Stimulated activated CD4-positive, alpha-beta T cell treated with anti-CD3 and anti-CD28 coated beads, Interleukin-4, amount 100 ng/mL, for 4 hours (primary cell): ENCODE measurements at places on chromosomes 2 and 18.

GRCh38 chr2:96427917-96428316 is 77.2 kb downstream of the NEURL3 start:
- DNase-seq: no peak

DNA sequence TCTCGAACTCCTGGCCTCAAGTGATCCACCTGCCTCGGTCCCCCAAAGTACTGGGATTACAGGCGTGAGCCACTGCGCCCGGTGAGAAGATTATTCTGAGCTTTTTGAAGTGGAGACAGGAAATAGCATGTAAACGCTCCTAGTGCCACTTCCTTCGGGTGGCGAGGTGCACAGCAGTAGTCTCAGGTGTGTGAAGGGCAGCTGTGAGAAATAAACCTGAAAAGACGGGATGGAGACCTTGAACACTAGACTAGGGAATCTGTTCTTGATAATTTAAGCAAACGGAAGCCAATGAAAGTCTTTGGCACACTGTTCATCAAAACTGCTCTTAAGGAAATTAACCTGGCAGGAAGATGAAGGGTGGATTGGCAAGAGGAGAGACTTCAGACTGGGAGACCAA is 439 bp upstream of the PLEKHH2 start:
- peak; percentile 5 for DNase-seq

DNA sequence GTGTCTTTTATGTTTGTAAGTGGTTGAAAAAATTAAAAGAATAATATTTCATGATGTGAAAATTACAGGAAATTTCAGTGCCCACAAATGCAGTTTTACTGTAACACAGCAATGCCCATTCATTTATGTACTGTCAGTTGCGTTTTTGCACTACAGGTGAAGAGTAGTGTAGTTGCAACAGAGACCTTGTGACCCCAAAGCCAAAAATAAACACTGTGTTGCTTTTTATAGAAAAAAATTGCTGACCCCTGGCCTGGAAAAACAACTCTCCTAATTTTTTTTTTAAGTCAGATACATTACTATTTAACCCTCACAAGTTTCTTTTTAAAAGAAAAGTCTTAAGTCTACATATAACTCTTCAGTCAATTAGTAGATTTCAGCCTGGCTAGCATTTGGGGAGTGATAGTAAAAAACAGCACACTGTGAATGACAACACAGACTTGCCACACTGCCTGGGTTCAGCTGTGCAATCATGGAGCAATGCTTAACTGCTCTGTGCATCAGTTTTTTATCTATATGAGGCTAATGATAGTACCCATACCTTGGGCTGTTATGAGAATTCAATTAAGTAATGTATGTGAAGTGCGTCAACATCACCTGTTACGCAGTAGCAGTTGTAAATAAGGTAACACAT is 8.1 kb downstream of the KLHL14 start:
- DNase-seq: no peak

GRCh38 chr2:18299423-18300212 is 260.8 kb downstream of the RDH14 start:
- no peak for DNase-seq

DNA sequence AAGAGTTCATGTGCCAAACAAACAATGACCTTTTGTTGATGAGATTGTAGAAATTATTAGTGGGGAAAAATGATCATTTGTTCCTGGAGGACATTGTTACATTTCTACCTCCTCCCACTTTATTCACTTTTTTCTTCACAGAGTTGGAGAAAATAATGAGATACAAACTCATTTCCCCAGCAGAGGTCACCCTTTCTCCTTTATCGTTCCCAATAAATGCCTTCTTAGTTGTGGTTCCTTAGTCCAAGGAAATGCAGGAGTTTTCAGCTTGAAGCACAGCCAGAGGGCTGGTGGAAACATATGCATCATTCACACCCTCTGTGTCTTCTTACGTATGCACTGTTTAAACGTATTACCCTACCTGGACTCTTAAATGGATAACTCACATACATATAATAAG is 108.8 kb downstream of the SLC4A3 start:
- DNase-seq: no peak

- no peak for DNase-seq
Measured at GRCh38 chr2:209368406-209368805, 55.4 kb upstream of the MAP2 start.

GRCh38 chr2:64134813-64135212 is 9.4 kb downstream of the PELI1 start:
- no peak for DNase-seq

DNA sequence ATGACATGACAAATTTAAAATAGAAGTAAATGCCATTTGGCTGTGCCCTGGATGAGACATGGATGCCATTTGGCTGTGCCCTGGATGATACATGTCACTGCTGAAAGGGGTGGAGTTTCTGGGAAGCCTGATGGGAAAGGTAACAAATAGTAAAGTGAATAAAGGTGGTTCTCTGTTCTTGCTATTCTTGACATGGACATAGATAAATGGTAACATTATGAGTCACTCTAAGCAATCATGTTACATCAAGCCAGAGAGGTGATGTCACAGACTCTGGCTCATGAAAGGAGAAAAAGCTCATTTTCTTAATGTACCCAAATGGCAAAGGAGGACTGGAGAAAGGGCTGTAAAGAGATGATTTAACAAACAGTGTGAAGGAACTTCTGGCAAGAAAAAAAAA is 86.4 kb downstream of the EML6 start:
- DNase-seq: no peak

- DNase-seq: no peak
Measured at GRCh38 chr18:22345718-22346117, 72.0 kb downstream of the CTAGE1 start.

DNA sequence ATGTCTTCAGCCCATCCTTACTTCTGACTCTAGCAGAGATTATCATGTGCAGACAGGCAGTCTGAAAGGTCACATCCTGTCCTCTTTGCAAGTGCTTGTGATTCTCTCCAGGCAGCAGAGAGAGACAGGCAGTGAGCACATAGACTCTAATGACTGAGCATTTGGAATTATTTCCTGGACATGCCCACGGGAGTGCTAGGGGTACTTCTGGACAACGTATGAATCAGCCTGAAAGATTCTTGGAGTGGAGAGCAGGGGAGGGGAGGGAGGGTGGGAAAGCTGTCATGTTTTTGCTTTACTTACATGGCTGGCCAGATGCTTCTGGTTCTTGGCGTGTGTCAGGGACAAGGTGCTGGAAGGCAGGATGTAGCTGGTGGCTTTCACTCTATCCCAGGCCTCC is 150.6 kb downstream of the RIF1 start:
- no peak for DNase-seq

DNA sequence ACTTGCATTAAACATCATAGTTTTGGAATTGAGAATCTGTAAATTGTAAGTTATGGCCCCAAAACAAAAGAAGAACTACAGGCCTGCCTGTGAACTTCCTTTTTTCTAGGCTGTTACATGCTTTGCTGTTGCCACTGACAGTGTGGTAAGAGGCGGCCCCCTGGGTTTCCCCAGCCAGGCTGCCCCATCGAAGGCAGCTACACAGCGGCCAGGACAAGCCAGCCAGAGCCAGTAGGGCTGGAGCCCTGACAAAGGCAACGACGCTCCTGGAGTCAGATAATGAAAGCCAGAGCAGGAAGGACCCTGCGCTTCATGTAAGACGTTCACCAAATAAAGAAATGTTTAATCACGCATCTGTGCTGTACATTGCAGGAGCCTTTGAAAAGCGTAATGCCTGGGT is 55.0 kb downstream of the ANKRD44 start:
- DNase-seq: peak; percentile 58

- no peak for DNase-seq
Measured at GRCh38 chr2:230097841-230098240, 29.1 kb upstream of the SLC16A14 start.

GRCh38 chr2:15615301-15615920 is 23.7 kb downstream of the DDX1 start:
- DNase-seq: no peak

DNA sequence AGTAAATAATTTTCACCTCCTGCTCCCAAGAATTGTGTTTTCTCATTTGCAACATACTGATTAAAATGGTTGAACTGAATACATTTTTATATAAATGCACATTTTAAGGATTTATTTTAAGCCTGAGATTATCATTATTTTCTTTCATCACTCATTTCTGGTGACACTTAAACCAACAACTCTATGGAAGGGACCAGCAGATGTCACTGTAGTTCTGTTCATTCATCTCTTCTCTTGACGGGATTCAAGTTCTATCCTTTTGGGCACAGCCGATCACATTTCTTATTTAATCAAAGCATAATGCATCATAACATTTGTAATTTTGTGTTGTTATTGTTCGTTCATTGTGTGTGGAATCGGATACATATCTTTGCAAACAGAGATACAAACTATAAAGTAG is 417.9 kb downstream of the HRH4 start:
- no peak for DNase-seq

- no peak for DNase-seq
Measured at GRCh38 chr2:36578343-36579296, 19.3 kb downstream of the FEZ2 start.

DNA sequence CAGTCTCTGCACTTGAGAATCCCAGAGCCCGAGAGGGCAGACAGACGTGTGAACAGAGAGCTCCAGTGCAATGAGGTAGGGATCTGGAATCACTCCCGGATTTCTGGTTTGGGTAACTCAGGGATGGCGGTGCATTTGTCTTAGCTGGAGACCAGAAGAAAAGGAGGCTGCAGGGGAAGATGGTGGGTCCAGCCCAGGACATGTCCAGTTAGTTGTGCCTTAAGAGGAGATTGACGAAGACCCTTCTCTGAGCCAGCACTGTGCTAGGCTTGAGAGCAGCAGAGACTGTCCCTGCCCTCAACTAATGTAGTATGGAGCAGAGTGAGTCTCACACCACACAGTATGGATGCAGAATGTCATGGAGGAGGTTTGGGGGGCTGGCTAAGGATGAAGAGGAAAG is 150.6 kb upstream of the COPS8 start:
- no peak for DNase-seq

GRCh38 chr2:231795525-231796327 is 9.5 kb downstream of the COPS7B start:
- no peak for DNase-seq

- no peak for DNase-seq
Measured at GRCh38 chr2:1521878-1522830, 108.9 kb downstream of the TPO start.

DNA sequence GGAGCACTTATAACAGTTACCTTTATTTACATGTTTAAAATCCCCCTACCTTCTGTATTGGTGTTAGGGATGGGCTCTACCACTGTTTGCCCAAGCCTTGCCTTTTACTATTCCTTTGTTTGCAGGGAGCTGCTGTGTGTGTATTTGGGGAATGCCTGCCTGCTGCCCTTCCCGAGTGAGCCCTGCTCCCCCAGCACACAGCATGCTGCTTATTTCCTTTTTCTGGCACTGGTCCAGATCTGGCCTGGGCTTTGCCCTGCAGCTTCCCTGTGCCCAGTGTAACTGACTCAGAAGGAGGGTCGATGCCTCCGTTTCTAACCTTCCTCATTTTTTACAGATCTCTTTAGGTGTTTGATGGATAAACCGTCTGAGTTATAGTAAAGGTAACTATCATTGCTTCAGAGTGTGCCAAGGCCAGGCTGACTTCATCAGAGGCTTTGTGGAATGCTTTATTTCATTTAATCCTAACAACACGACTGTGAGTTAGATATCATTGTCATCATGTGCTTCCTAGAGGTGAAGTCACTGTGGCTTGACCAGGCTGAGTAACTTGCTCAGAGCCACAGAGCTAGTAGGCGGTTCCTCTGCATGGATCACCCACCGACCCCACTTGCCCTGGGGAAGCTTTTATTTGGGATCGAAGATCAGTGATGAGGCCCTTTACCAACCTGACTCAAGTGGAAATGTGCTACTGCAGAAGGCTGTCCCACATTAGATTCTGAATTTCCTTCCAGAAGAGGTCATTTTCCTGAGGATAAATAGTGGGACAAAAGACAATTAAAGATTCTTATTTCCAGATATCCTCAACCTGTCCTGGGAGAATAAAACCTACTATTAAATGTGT is 238.8 kb downstream of the ZNF407 start:
- no peak for DNase-seq

DNA sequence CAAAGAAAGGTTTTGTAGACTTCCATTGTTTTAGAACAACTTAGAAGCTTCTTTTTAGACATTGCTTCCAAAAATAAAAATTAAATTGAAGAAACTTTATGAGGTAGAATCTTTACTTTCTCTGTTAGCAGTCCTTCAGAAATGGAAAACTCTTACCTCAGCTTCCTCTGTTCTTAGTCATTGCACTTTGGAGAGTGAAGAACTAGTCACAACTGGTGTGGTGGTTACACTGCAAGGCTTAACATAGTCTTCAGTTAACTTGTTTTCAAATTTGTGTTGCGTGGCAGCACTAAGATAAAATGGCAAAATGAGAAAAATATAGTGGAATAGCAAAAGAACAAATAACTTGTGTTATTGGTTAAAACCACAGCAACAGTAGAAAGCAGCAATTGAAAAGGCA is 332.6 kb downstream of the KIAA1328 start:
- no peak for DNase-seq

DNA sequence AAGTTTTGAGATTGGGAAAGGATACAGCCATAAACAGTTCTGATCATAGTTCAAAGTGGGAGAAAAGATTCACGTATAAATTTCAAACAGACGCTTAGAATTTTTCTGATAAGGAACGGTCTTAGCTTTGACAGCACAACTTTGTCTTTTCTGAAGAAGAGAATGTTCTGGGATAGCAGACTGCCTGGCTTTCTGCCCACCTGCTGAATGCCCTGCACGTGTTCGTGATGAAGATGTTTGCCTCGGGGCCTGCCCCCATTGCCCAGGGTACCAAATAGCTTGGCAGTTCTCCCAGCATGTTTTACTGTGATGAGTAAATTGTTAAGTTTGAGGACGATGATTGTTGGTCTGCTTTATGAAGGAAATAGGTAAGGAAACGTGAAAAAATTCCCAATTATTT is 4.6 kb downstream of the MRPL33 start:
- no peak for DNase-seq

DNA sequence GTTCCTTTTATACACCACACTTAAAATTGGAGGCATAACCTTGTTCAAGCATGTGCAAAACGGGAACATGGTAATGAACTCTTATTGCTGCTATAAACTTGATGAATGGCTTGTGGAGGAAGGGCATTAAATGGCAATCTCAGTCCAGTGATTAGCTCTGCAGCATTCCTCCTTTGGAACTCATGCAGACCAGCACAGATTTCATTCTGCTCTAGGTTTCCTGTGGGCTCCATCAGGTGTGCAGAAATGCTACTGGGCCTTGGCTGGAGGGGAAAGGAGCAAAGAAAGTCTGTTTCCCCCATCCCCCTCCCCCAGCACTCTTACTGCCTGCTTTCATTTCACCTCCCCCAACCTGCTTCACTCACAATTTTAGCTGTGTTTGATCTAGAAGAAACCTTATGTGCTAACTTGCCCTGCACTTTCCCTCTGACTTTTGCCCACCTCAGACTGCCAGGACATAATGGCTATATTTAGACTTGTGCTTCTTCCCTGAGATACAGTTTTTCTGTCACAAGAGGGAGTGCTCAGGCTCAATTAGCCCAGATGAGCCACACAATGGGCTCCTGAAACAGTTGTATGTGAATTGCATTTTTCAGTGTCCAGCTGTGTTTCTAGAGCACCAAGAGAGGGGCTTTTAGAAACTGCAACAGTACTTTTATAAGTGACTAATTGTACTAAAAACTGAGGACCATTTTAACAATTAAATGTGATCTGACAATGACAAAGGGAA is 109.8 kb downstream of the FSHR start:
- no peak for DNase-seq
